ENCODE measurements at places on chromosomes 5 and 9.

DNA sequence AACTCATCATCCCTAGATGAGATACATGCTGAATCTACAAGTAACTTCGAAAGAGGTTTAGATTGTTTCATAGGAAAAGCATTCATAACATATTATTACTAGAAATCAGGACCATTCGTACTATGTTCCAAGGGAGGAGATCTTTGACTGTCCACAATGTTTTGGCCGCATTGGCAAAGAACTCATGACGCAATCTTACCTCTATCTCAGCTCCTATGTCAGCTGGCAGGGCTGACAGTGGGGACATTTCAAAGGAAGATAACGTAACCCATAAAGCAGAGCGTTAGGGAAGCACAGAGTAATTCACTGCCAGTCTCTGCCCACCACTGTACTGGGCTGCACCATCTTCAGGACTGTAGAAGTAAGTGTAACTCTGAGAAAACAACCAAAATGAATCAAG is 69.7 kb downstream of the EFNA5 start:
- DNase-seq = no peak

DNA sequence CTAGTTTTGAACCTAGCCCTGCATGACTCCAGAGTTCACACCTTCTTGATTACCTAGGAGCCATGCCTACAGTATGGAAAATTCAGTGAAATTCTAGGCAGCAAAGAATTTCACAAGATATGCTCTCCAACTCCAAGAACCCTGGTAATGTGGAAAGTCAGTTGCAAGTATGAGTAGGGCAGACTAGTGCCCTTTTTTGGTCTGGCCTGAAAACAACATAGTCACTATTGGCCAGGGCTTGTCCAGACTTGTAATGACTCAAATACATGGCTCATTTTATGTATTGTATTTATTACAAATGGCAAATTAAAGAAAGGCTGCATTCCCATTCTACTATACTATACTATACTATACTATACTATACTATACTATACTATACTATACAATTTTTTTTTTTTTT is 160.4 kb downstream of the ESM1 start:
- no peak for DNase-seq

GRCh38 chr9:127967151-127967809 is 13.5 kb downstream of the EEIG1 start:
- DNase-seq = peak; percentile 35

GRCh38 chr5:167999182-167999581 is 292.3 kb upstream of the WWC1 start:
- DNase-seq = no peak

GRCh38 chr5:123538670-123539459 is 26.9 kb downstream of the CSNK1G3 start:
- DNase-seq = no peak

DNA sequence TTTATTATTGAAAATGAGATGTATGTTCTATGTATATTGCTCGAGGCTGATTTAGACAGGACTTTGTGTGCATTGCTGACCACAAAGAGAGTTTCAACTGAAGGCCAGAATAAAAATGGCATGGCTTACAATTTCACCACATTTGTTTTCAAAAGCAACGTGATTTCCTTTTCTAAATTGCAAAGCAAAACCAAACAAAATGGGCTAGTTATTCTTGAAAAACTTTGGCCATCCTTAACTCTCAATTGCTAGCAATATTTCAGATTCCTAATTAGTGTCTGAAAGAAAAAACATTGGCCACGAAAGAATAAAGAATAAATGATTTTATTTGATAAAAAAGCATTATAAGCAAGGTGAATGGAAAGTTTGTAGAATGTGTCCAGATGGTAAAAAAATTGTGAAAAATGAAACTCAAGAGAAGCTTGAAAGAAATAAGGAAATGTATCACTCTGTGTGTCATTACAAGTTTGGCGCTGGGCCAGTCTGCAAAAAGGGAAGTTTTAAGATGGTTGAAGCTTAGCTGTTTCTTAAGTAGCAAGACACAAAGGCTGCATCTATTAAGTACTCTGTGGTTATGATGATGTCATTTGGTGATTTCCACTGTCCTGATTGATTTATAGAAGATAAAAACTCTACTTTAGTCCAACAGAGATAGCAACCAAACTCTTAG is 89.2 kb upstream of the PRLR start:
- DNase-seq = peak; percentile 96

DNA sequence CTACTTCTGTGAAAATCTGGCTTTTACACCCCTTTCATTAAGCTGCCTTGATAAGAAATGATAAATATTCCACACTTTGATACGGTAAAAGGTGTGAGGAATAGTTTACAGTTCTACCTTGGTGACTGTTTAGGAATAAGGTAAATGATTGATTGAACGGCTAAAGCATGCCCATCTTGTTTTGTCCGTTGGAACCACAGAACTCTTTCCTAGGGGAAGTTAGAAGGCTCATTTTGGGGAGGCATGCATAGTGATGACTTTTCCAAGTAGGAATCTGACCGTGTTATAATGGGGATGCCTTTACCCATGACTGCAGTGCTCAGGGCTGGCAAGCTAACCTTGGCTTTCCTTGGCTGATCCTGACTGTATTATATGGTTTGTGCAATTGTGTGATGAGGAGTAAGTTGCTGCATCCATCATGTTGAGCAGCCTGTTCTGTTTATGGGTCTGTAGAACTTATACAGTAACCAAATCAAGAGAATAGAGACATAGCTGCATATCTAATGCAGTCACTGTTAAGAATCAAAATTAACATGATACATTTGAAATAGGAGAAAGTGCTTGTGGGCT is 24.5 kb downstream of the PCSK5 start:
- no peak for DNase-seq

DNA sequence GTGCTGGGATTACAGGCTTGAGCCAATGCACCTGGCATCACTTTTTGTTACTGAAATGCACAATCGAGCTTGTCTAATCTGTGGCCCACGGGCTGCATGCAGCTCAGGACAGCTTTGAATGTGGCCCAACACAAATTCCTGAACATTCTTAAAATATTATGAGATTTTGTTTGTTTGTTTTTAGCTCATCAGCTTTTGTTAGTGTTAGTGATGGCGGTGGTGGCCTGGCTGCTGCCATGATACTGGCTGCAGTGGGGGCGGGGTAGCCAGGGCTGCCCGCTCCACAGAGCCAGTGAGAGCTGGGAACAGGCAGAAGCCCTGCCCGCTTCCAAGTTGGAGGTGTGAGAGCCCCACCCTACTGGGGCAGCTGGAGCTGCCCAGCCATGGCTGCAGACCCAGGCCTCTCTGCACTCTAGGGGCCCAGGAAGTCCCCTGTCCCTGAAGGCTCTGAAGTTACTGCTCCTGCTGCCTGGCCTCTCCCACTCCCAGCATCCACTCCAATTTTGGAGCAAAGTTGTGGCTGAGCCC is 76.6 kb upstream of the SHB start:
- no peak for DNase-seq

- no peak for DNase-seq
Observed at GRCh38 chr9:137836831-137837241, 40.7 kb upstream of the CACNA1B start.

- DNase-seq = no peak
Observed at GRCh38 chr5:151183456-151184245, 26.1 kb upstream of the ANXA6 start.

- DNase-seq = no peak
Observed at GRCh38 chr9:135563858-135564257, 2.3 kb downstream of the PAEP start.

DNA sequence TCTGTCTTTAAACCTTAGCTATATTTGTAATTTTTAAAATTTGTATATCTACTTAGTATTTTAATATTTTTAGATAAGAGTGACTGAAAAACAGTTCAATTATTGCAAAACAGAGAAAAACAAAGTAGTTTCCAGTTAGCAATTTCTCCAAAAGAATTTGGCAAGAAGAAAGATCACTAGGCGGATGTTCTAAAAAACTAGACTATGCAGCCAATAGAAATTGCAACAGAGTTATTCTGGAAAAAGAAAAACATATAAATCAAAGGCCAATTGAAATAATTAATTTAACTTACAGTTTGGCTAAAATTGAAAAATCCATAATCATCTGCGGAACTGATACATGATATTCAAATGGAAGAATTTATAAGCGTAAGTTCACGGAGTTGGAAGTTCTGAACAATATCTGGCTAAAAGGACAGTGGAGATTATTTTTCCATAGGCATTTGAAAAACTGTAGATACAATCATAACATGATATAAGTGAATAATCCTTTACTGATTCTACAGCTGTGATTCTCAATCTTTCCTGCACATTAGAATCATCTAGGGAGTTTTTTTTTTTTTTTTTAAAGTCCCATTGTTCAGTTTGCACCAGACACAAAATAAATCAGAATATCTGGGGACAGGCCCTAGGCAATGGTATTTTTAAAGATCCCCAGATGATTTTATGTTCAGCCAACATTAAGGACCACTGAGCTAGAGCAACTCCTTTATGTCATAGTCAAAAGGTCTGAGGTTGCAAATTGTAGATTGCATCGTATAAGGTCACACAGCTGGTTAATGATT is 605.1 kb upstream of the DAB2 start:
- no peak for DNase-seq

DNA sequence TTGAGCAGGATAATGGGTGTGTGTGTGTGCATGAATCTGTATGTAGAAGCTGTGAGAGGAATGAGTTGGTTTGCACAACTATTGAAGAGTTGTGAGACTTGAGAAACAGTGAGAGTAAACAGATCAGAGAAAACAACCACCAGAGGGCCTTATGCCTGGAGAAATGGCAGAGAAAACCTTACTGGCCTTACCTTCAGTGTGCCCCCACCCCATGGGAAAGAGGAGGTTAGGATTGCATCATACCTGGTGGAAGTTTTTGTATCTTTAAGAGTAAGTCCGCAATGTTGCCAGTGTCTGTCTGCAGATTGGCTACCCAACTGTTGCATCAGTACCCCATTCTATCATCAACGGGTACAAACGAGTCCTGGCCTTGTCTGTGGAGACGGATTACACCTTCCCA is 1909.4 kb upstream of the WWC1 start:
- DNase-seq = no peak

GRCh38 chr9:129835860-129836223 is 584 bp downstream of the USP20 start:
- no peak for DNase-seq

- DNase-seq = no peak
Observed at GRCh38 chr5:87784311-87784710, 371.6 kb upstream of the CCNH start.
